ENCODE measurements at places on chromosomes 11 and 22.

- peak; percentile 86 for DNase-seq
Measured at GRCh38 chr22:28710576-28711191, 30.9 kb downstream of the CHEK2 start.

DNA sequence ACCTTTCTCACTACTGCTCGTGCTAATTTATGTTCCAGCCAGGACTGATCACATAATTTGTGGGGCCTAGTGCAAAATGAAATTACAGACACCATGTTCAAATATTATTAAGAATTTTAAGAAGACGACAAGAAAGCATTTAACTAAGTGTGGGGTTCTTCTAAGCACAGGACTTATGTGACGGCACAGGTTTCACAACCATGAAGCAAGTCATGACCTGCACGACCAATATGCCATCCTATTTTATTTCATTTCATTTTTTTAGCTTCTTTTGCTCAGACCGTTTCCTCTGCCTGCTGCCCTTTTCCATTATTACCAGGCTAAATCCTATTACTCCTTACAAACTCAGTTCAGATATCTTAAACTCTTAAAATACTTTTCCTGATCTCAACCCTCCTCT is 462.5 kb downstream of the AASDHPPT start:
- no peak for DNase-seq

- peak; percentile 7 for DNase-seq
Measured at GRCh38 chr11:58625826-58626460, 3.5 kb downstream of the CNTF start.

GRCh38 chr11:14107050-14107430 is 144.5 kb downstream of the SPON1 start:
- no peak for DNase-seq
